ENCODE measurements at places on chromosomes 7 and 10.

DNA sequence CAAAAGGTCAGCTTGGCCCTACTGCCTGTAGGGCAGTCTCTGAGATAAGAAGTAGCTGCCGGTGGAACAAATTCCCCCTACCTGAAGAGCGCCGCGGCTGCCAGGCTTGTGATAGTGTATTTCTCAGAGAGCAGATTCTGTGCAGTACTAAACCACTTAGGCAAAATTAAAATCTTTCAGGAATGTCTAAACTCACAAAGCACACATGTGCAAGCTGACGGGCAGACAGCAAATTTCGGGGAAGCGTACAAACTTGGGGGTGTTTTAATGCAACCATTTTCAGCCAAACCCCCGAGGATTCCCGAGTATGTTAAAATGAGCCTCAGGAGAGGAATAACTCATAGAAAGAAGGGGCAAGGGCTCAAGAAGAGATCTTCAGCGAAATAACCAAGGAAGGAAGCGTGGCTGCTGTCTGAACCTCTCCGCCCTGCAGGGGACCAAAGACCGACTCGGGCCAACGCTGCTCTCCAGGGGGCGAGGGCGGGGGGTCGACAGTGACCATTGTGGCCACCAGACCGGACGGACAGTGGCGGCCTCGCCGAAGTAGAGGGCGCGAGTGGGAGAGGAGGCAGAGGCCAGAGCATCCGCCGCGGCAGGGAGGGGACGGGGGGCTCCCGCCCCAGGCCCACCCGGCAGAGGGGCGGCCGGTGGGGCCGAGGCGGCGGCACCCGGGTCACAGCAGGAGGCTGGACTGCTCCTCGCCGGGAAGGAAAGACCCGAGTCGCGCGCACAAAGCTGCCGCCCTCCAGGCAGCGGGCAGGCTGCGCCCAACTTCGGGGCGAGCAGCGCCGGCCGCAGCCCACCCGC is 819 bp downstream of the HYCC1 start:
- peak; percentile 29 for DNase-seq

DNA sequence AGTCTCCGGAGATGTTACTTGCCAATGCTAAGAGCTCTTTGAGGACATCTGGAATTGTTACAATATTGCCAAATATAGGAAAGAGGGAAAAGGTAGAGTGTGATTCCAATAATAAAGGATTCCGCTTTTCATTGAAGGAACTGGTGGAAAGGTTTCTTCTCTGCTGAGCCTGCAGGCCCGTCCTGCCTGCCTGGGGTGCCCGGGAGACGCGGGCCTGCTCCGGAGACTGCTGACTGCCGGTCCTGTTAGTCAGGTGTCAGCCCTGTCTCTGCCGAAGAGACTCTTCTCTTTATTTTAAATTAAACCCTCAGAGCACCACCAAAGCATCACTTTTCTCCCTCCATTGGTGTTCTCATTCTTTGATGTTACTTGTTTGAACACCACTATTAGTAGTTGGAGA is 2.2 kb downstream of the EGFR start:
- no peak for DNase-seq

GRCh38 chr7:141280100-141280499 is 206.2 kb downstream of the TMEM178B start:
- no peak for DNase-seq

GRCh38 chr7:464454-465401 is 54.9 kb downstream of the PDGFA start:
- no peak for DNase-seq

DNA sequence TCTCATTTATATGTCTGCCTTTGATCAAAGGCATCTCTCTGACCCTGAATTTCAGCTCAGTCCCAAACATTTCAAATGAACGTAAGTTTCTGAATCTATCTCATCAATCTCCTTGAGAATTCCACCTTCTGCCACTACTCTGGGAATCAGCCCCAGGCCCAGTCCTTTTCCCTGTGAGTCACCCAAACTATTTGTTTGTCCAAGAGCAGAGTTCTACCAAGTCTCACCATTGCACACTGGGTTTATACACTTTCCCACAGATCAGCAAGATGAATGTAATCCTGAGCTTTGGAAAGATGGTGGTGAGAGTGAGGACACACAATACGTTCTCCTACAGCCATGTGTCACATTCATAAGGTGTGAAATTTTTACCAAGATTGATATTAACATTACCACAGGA is 251.3 kb upstream of the VWC2 start:
- no peak for DNase-seq
